ENCODE measurements at places on chromosomes 11 and 22. TPM values are rescaled to one million over a fixed set of nuclear protein-coding genes. Genes with fewer than 3 reads are reported as not detected.

DNA sequence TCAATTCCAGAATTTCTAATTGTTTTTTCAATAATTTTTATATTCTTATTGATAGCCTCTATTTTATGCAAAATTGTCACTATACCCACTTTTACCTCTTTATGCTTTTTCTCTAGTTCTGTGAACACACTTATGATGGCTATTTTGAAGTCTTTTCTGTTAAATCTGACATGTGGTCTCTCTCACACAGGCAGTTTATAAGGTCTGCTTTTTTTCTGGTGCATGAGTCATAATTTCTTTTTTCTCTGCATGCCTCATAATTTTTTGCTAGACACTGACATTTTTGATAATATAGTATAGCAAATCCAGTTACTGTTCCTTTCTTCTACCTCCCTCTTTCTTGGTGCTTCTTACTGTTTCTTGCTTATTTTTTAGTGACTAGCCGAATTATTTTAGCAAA lies 36.0 kb downstream of the ZBTB44 start:
- H3K36me3 ChIP-seq: no peaks in the 10 kb centered on the region
- H3K27me3 ChIP-seq: no peaks in the 10 kb centered on the region
- H3K4me3 ChIP-seq: no peak overlapping the region
- peaks cover 6% of the 10 kb centered on the region for H3K4me1 ChIP-seq

- peak; percentile 67 for DNase-seq
- peak within 1 kb of the TSS; percentile 92 for H3K27ac ChIP-seq
- peaks cover 6% of the 10 kb centered on the region for H3K4me1 ChIP-seq
Observed at GRCh38 chr11:85627332-85627997, at the start of gene DLG2. Gene DLG2, minus strand, starts transcription at chr11:85627344.

GRCh38 chr11:36356201-36356600 lies 60.1 kb downstream of the PRR5L start:
- H3K27me3 ChIP-seq: no peaks in the 10 kb centered on the region
- no peak overlapping the region for H3K27ac ChIP-seq
- H3K4me1 ChIP-seq: no peaks in the 10 kb centered on the region

GRCh38 chr11:35424157-35424940 lies 5.0 kb upstream of the SLC1A2 start:
- no peak for DNase-seq
- H3K4me3 ChIP-seq: no peak overlapping the region
- no peak overlapping the region for H3K27ac ChIP-seq

GRCh38 chr22:41513391-41513790 lies 30.9 kb downstream of the POLR3H start:
- H3K4me1 ChIP-seq: peaks cover 4% of the 10 kb centered on the region
- peaks cover 44% of the 10 kb centered on the region for H3K36me3 ChIP-seq
- H3K4me3 ChIP-seq: no peak overlapping the region
- H3K27me3 ChIP-seq: no peaks in the 10 kb centered on the region
- DNase-seq: no peak
- H3K27ac ChIP-seq: peak overlapping the region; percentile 54

The POU2AF3 gene
- total RNA-seq: not detected

DNA sequence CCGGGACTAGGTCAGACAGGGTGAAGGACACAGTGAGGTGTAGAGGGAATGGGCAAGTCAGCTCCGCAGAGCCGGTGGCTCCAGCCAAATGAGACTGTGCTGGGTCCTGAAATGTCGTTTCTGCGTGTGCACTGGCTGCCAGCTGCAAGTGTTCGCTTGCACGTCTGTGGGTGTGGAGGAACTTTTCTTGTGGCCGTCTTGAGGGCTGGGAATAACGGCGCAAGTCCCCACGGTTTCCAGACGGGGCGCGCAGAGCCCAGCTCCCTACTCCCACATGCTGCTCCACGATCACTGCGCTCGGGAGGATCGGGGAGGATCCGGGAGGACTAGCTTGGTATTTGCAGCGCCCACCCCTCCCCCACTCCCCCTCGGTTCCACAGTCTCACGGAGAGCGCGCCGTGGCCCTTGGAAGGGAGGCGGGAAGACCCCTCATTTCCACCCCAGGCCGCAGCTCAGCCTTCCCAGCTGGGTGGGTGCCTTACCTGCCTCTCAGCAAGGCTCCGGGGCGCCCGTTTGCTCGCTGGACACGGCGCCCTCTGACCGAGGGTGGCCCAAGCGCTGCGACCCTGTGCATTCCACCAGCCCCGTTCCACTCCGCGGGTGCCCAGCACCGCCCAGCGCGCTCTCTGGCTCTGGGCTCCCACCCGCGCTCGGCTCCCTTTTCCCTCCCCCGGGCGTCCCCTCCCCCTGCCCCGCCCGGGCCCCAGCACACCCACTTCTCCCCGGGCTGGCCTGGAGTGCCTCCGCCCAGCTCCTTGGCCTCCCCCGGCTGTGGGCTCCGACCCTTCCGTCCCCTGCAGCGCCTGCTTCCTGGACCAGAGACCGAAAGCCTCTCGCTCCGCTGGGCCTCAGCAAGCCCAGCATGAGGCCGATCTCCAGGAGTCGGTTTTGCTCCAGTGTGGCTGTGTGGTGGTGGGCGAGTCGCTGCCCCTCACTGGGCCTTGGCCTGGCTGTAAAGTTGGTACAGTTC lies at the start of gene KCNE3:
Gene KCNE3 (minus strand): TSS at position 634 of the 970 bp plus-strand sequence. CDS start 9,986 bp downstream, outside the sequence.
- H3K4me3 ChIP-seq: peak within 1 kb of the TSS; percentile 46
- peaks cover 8% of the 10 kb centered on the region for H3K4me1 ChIP-seq
- peak; percentile 62 for DNase-seq
- H3K36me3 ChIP-seq: no peaks in the 10 kb centered on the region
- no peak within 1 kb of the TSS for H3K27ac ChIP-seq
- H3K27me3 ChIP-seq: no peaks in the 10 kb centered on the region

- no peaks in the 10 kb centered on the region for H3K36me3 ChIP-seq
- no peak overlapping the region for H3K4me3 ChIP-seq
- peaks cover 13% of the 10 kb centered on the region for H3K27me3 ChIP-seq
- H3K4me1 ChIP-seq: peaks cover 10% of the 10 kb centered on the region
Observed at GRCh38 chr11:64287676-64288352, 2.2 kb downstream of the GPR137 start.

The HEPHL1 gene
- total RNA-seq: not detected

The NTM gene
- not detected for total RNA-seq

DNA sequence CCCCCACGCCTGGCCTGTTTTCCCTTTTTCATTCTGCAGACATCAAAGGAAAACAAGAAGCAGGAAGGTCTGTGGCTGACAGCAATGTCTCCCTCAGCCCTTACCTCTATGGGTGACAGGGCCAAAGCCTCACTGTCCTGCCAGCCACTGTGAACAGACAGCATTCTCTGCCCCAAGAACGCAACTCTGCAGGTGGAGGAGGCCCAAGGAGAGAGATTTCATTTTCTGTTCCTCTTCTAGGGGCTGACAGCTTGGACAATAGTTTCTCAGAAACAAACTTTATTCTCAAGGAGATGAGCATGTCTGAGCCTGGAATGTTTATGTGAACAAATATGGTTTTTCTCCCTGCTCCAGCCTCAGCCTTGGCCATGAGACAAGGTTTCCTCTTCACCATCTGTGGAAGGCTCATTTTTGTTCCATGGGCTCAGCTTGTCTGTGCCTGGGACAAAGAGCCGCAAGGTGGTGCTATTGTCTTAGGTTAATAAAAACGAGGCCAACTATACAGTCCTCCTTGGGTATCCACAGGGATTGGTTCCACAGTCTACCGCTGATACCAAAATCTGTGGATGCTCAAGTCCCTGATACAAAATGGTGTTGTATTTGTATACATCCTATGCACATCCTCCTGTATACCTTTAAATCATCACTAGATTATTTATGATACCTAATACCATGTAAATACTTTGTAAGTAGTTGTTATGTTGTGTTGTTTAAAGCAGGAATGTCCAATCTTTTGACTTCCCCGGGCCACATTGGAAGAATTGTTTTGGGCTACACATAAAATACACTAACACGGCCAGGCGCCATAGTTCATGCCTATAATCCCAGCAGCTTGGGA lies 5.8 kb downstream of the PIWIL3 start:
- H3K4me3 ChIP-seq: no peak overlapping the region
- no peak overlapping the region for H3K27ac ChIP-seq
- DNase-seq: peak; percentile 78

The CENPM gene
- not detected for total RNA-seq

GRCh38 chr11:57410287-57410686 lies 16.6 kb downstream of the SLC43A3 start:
- H3K27ac ChIP-seq: no peak overlapping the region
- peaks cover 88% of the 10 kb centered on the region for H3K36me3 ChIP-seq
- DNase-seq: no peak
- peaks cover 3% of the 10 kb centered on the region for H3K4me1 ChIP-seq

DNA sequence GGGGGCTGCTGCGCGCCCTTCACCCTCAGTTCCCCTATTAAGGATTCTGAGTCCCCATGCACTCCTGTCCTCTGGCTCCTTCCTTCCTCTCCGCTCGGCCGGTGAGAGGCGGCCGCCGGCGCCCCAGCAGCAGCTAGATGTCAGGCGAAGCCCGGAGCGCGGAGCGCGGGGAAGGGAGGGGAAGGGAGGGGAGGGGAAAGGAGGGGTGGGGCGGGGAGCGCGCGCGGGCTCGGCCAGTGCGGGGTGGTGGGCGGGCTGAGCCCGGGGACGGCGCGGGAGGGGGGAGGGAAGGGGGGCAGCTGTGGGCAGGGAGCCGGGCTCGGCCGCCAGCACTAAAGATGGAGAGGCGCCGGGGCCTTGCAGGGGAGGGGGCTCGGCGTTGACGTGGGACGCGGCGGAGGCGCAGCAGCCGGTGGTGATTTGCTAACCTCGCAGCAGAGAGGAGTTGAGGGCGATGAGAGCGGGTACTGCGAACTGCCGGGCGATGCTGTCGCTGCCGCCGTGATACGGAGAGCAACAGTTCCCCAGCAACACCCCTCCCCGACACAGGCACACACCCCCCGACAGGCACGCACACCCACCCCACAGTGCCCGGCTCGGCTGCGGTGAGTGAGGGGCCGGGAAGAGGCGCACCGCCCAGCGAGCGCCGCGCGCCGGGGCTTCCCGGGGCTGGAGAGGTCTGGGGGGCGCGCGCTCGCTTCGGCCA lies at the start of gene ZBTB16:
Gene ZBTB16 (plus strand): TSS at position 434 of the 706 bp plus-strand sequence. CDS start 3,590 bp downstream, outside the sequence.
- H3K27me3 ChIP-seq: no peaks in the 10 kb centered on the region
- H3K36me3 ChIP-seq: peaks cover 33% of the 10 kb centered on the region
- peak within 1 kb of the TSS; percentile 99 for H3K4me3 ChIP-seq
- peak within 1 kb of the TSS; percentile 97 for H3K27ac ChIP-seq
- DNase-seq: peak; percentile 94

The ARHGEF12 gene
- 65.9 TPM for total RNA-seq

The SERPING1 gene
- total RNA-seq: 607 TPM

The APLNR gene
- total RNA-seq: 15.1 TPM

DNA sequence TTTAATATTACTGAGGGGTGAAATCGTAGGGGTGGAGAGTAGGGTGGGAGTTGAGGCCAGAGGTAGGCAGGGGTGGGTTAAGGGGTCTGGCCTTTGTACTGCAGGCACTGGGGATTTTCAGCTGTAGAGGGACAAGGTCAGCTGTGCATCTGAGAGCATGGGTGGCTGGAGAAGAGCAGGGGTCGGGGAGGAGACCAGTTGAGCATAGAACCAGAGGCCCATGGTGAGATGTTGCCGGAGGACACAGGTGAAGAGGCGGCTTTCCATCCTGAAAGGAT lies 12.1 kb upstream of the CELSR1 start:
- DNase-seq: no peak
- peaks cover 9% of the 10 kb centered on the region for H3K4me1 ChIP-seq
- H3K27ac ChIP-seq: no peak overlapping the region
- H3K4me3 ChIP-seq: no peak overlapping the region
- no peaks in the 10 kb centered on the region for H3K27me3 ChIP-seq

DNA sequence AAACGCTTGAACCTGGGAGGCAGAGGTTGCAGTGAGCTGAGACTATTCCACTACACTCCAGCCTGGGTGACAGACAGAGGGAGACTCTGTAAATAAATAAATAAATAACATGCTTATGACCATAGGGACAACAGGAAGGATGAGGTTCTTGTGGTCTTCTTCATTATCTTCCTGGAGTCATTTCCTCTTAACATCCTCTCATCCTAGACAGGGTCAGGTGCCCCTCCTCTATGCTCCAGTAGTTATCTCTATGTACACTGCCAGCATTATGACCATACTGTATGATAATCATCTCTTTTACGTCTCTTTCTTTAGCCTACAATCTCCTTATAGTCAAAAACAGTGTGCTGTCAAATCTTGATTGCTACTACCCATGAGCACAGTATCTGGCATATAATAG lies 17.7 kb downstream of the RAB30 start:
- H3K27me3 ChIP-seq: no peaks in the 10 kb centered on the region
- DNase-seq: no peak
- H3K36me3 ChIP-seq: no peaks in the 10 kb centered on the region

The LYVE1 gene
- total RNA-seq: 66.3 TPM

- DNase-seq: no peak
- H3K4me1 ChIP-seq: peaks cover 4% of the 10 kb centered on the region
- H3K27me3 ChIP-seq: no peaks in the 10 kb centered on the region
- H3K4me3 ChIP-seq: no peak overlapping the region
- H3K27ac ChIP-seq: no peak overlapping the region
Observed at GRCh38 chr22:31736458-31736857, 13.5 kb downstream of the PRR14L start.

The TMEM151A gene
- 3.6 TPM for total RNA-seq

The ROBO4 gene
- 51.5 TPM for total RNA-seq

DNA sequence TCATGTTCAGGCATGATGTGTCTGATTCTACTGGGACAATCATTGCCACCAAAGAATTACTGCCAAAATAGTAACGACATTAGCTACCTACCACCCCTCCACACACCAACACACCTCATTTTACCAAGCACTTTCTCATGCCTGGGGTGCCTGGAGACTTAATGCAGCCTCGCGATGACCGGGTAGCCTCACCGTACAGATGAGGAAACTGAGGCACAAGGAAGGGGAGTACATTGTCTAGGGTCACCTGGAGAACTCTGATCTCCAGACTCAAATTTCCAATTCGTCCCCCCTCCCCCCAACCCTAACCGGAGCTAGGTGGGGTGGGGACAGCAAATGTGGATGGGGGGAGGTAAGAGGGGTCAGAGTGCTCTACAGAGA lies 2.7 kb upstream of the RTN4RL2 start:
- no peak overlapping the region for H3K27ac ChIP-seq
- H3K4me3 ChIP-seq: peak overlapping the region; percentile 55
- peaks cover 32% of the 10 kb centered on the region for H3K4me1 ChIP-seq
- H3K36me3 ChIP-seq: no peaks in the 10 kb centered on the region
- DNase-seq: no peak
- H3K27me3 ChIP-seq: peaks cover 28% of the 10 kb centered on the region

The TEX54 gene
- total RNA-seq: not detected

The TUB gene
- 12.9 TPM for total RNA-seq

The OR52A1 gene
- total RNA-seq: not detected

DNA sequence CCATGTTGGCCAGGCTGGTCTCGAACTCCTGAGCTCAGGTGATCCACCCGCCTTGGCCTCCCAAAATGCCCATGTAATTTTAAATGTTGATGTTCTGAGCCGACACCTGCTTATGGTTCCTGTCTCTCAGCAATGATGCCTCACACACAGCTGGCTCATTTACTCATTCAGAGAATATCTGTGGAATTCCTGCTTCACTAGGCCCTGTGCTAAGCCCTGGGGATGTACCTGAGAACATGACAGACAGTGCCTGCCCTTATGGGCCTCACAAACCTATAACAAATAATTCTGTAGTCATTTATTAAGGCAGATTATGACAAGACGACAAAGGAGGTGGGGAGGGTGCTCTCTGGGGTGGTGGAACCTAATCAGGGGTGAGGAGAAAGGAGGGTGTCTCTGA lies 93.7 kb downstream of the PRR5L start:
- no peak for DNase-seq
- H3K4me1 ChIP-seq: no peaks in the 10 kb centered on the region
- no peak overlapping the region for H3K4me3 ChIP-seq
- no peaks in the 10 kb centered on the region for H3K27me3 ChIP-seq
- H3K36me3 ChIP-seq: no peaks in the 10 kb centered on the region

The GGTLC3 gene
- total RNA-seq: not detected

GRCh38 chr11:44949160-44950030 lies 1.3 kb downstream of the TP53I11 start:
- H3K27me3 ChIP-seq: no peaks in the 10 kb centered on the region
- H3K27ac ChIP-seq: peak overlapping the region; percentile 58
- H3K4me1 ChIP-seq: no peaks in the 10 kb centered on the region
- no peak for DNase-seq
- peak overlapping the region; percentile 91 for H3K4me3 ChIP-seq

The ZNF280B gene
- total RNA-seq: not detected

The NAP1L4 gene
- total RNA-seq: 54.5 TPM

Data from ascending aorta (tissue), 2 donors.